Pulmonary artery endothelial cell (primary cell): ENCODE measurements at places on chromosomes 5 and 9.

- DNase-seq = no peak
Measured at GRCh38 chr5:73412597-73412988, 36.0 kb downstream of the FOXD1 start.

- DNase-seq = no peak
Measured at GRCh38 chr5:83472508-83473345, 1.2 kb downstream of the VCAN start.

DNA sequence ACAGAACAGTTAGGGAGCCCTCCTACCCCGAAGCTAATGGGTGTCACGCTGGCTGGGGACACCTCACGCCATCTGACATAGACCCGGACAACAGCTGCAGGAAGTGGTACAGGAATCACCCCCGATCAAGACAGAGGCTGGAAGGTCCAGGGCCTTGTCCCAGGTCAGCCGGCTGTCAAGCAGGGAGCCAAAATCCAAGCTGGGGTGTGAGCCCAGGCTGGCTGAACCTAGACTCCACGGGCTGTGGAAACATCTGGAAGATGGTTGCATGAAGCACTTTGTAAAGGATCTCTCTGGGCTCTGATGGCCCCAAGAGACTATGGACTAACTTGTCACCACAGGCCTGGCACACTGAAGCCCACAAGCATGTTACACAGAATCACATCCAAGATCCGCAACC, 68.9 kb upstream of the STXBP1 start:
- DNase-seq = no peak

DNA sequence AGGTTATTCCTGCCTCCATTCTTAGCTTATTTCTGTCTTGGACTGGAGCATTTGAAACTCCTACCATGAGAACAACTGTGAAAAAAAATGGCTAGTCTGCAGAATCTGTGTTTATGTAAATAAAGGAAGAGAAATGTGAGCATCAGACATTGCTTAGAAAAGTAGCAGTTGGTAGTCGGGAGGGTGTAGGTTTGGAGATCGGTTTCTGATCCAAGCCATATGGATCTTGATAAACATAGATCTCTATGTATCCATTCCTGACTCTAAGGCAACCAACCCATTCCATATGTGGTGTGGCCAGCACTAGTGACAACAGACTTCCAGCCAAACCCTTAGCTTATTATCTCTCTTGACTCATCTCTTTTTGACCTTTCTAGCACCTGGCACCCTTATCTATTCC, 127.1 kb downstream of the NMUR2 start:
- no peak for DNase-seq

DNA sequence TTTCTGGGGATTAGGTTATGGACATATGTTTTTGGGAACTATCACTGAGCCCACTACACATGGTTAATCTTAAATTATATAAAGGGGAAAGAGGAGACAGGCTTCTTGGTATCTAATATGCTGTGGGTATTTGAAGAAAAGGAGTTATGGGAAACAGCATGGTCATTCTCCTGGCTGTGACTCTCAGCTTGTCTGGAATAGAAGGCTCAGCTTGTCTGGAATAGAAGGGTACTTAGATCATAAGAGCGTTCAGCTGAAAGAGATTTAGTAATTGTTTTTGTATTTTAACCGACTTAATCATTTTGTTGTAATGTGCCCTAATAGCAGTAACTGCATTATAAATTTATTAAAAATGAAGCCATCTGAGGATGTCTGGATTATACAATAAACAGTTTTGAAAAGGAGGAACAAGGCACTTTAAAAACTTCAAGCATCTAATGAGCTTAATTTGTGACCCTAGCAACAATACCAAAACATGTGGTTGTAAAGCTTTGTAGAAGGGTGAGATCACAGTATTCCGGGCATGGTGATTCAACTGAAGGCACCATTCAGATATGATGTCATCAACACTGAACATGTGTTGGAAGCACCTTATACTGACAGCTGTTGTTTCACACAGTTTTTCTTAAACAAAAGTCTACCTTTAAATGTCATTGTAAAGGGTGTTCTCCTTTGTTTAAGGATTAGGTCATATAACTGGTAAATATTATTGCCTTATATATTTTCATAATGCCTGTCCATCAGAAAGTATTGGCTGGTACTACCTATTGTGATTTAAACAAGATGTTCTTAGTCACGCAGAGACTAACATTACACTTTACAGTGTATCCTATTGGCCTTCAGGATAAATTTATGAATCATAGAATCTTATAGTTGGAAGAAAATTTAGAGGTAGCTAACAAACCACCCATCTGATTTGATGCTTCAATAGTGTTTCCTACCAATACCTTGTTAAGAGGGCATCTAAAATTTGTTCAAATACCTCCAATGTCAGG, 2174.1 kb upstream of the WWC1 start:
- no peak for DNase-seq

GRCh38 chr9:115230924-115231515, 113.1 kb upstream of the TNC start:
- DNase-seq = no peak
